ENCODE measurements at places on chromosomes 4 and X.

- no peak for DNase-seq
Measured at GRCh38 chr4:142408003-142408441, 438.1 kb downstream of the INPP4B start.

- no peak for DNase-seq
Measured at GRCh38 chr4:139736661-139737060, 71.0 kb downstream of the MGST2 start.

DNA sequence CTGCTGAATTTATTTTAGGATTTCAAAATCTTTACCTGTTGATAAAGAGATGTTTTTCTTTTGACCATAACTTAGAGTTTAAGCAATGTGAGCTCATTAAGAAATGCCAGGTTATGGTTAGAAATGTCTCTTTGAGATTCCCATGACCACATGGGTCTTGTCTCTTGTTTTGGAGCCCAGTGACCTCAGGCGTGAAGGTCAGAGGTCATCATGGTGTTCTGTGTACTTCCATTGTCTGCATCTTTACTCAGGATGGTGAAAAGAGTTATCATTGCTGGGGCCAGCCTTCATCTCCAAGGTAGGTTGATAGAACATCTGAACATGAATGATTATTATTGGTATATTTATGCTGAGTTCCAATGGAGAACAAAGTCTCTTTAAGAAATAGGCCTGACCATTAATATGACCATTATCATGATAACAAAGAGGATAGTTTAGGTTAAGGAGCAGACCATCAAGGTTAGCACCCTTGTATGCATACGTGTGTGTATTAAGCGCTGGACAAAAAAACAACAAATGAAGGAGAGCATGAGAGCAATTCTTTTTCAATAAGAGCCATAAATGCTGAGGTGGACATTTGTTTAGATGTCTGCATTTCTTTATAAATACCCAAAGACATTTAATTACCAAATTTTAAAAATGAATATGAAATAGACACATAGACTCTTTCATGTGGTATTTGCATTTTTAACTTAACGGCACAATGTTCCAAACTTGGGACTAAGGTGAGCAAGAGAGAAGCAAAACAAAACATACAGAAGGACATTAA is 120.6 kb upstream of the PAQR3 start:
- no peak for DNase-seq

DNA sequence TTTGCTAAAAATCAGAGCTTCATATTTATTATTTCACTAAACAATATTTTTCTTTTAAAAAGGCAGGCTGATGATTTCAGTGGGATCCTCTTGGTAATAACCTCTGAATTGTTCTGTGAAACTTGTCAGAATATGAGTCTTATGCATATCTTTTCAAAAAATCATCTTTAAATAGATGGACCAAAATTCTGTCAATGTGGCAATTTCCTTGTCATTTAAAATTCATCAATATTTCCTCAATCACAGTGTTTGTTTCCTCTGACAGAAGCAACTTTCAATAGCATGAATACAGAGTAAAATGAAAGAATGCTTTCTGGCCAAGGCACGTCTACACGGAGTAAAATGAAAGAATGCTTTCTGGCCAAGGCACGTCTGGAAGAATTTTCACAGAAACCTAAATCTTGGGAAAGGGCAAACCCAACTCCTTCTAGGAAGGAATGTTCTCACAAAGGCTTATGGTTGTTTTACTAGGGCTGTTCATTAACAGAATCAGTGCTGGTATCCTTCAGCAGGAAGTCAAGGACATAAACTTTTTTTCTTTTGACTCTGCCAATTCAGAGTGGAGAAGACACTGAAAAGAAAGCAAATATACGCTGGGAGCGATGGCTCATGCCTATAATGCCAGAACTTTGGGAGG is 99.0 kb upstream of the GPR34 start:
- DNase-seq = no peak

GRCh38 chrX:55030271-55031205 is at the start of gene ALAS2:
Gene ALAS2 (minus strand): TSS chrX:55030977. CDS start chrX:55026000, 4,977 bp downstream.
- no peak for DNase-seq

DNA sequence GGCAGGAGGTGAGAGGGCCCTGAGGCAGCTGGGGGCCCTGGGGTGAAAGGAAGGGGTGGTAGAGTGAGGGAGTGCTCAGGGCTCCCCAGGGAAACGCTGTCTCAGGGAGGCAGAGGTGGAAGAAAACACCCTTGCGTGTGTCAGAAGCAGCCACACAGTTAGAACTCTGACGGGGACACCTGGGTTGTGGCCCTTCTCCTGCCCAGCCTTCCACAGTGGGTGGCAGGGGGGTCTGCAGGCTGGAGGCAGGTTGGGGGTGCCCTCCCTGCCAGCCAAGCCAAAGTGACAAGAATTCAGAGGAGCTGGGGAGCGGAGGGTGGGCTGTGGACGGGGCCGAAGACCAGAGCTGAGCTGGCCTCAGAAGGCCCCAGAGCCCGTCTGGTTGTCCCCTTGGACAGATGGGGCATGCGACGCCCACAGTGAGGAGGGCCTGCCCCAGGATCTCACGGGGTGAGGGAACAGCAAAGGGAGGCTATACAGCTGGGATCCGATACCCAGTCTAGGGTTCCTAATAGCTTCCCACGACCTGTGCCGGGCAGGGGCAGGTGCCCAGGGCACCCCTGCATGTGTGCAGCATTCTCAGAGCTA is 105.2 kb upstream of the ADRA2C start:
- no peak for DNase-seq

- no peak for DNase-seq
Measured at GRCh38 chr4:156623376-156623775, 348.2 kb downstream of the PDGFC start.
